ENCODE measurements at places on chromosomes 16 and 17.

DNA sequence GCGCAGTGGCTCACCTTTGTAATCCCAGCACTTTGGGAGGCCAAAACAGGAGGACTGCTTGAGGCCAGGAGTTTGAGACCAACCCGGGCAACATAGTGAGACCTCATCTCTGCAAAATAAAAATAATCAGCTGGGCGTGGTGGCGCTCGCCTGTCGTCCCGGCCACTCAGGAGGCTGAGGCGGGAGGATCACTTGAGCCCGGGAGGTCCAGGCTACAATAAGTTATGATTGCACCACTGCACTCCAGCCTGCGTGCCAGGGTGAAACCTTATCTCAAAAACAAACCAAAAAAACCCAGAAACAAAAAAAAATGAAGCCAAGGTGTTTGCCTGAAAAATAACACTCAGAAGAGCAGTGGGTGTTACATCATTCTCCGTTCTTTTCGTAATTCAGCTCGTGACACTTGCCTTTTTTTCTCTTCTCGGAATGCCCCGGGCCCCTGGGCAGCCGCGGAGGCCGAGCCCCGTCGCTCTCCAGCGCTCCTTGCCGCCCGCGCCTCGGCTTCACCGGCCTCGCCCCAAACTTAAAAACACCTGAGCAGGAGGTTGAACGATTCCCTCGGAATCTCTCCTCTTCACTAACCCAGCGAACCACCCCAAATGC, 17.0 kb downstream of the PRCD start:
- DNase-seq = no peak

- no peak for DNase-seq
Measured at GRCh38 chr17:60442271-60443173, 20.2 kb downstream of the CHCT1 start.

DNA sequence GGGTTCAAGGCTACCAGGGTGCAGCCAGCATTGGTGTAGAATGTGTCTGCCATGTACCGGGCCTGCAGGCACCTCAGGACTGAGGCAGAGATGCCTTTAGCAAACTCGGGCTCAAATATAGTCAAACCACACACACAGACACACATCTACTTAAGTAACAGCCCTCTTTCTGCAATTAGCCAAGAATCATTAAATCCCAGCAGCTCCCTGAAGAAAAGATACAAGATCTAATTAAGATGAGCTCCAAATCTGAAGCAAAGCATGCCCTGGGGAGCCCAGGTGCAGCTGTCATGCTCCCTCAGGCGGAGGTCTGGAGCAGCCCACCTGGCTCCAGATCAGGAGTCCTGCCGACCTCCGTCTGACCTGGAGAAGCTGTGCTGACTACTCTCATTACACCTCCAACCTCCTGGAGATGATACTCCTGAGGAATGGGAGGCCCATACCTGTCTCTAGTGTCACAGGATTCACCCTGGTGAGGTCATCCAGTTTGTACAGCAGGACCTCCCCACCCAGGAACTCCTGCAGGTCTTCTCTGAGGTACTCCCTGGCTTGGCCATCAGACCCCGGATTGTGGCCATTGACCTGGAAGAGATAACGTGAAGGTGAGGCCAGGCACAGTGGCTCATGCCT, 6.9 kb downstream of the MYO19 start:
- DNase-seq = no peak

DNA sequence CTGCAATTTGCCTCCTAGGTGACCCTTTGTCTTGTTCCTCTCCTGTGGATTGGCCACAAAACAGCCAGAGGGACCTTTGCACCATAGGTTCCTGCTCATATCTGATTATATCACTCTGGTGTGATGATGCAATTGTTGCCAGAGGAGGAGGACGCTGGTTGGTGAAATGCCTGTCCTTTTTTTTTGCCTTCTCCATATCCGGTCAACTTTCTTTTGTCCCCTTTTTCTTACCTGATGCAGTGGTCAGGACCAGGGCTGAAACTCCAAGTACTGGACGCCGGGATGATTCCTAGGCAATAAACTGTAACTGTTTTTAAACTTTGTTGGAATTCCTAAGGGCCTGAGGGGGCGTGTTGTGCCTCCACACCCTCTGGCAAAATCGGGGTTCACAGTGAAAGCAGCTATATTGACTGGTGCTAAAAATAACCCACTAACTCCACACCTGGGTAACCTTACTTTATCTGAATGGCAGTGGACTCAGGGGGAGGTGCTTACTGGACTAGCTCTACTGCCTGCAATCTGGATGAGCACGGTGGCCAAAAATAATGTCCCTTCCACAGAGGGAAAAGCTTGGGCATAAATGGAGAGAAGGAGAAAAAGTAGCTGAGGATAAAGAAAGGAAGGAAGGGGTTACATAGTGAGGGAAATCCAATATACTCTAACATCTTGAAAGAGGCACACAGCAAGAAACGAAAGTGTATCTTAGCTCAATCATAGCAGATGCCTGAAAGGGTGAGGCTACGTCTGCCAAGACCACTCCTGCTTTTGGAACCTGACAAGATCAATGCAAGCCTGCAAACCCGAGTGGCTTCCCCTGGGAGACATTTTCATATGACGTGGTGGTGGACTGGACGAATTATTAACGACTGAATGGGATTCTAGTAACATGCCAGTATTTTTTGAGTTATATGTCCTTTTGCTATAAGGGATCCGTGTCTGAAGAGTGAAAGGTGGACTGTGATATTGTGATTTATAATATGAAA, 28.4 kb upstream of the ZNF423 start:
- DNase-seq = no peak

DNA sequence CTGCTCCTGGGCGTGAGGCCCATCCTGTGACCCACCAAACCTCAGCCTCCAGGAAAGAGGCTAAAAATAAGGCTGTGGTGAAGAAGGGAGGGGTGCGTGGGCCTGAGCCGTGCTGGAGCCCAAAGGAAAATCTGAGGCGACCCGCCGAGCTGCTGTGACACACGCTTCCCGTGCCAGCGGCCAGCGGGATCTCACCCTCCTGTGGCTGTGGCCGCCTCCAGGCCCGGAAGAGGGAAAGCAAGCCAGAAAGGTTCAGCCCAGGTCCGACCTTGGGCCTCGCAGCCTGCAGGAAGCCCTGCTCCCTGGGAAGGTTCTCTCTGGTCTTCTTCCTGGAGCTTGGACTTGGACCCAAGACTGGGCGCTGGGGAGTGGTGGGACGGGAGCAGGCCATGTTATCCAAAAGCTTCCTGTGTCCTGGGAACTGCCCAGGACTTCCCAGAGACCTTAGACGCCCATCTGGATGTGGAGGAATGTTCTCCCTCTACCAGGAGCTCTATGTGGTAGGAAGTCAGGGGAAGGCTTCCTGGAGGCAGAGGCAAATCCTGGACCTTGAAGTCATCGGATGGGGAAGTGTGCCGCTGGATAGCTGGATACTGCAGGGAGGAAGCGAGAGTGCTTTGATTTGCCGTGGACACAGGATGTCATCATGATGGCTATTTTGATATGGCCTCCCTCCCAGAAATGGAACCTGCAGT, 11.4 kb downstream of the SPNS2 start:
- no peak for DNase-seq

DNA sequence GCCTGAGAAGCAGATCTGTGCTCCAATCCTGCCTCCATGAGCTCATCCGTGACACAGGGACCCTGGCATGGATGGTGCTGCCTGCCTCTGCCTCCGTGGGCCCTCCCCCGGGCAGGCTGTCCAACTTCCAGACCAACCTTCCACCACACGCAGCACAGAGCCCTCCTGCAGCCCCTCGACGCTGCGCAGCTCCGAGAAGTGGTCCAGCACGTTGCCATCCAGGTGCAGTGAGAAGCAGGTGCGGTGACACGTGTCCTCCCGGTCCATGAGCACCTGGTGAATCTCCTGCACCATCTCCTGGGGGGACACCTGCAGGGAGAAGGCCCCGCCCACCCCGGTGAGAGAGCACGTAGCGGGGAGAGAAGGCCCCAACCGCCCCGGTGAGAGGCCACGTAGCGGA, 8.4 kb downstream of the CLUH start:
- no peak for DNase-seq

DNA sequence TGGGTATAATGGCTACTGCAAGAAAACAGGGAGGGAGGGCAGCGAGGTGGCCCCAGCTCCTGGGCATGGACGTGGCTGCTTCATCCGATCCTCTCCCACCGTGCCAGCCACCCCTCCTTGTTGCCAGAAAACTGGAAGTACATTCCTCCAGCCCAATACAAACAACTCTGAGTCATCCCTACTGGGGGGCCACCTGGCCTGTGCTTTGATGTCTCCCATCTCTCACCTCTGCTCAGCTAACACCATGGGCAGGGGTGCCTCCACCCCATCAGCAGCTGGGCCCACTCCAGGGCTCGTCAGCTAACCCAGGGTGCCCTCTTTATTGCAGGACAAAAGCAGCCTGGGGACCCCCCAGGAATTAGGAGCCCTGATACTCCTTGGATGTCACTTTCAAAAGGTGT, 2.0 kb downstream of the RHBDF2 start:
- no peak for DNase-seq

GRCh38 chr16:1216296-1216619, 8.8 kb downstream of the TPSG1 start:
- no peak for DNase-seq
